ENCODE measurements at places on chromosomes 2 and 18.

- DNase-seq: no peak
Measured at GRCh38 chr2:203815541-203815898, 52.1 kb upstream of the CTLA4 start.

- no peak for DNase-seq
Measured at GRCh38 chr2:72210470-72210869, 62.8 kb upstream of the CYP26B1 start.

DNA sequence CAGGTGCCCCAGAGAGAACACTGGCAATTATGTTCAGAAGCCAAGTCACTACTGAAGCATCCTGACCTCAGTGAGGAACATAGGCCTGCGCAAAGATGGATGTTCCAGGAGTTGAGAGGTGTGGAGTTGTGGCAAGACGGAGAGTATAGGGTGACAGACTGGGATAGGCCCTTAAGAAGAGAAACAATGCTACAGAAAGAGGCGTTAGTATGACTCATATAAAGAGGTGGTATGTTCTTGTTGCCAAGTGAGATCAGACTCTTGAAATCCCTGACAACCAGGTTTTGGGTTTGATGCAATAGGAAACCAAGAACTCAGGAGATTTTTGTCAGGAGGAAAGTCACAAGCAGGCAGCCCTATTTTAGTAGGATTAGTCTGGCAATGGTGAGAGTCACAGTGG, 185.6 kb downstream of the RIT2 start:
- no peak for DNase-seq

DNA sequence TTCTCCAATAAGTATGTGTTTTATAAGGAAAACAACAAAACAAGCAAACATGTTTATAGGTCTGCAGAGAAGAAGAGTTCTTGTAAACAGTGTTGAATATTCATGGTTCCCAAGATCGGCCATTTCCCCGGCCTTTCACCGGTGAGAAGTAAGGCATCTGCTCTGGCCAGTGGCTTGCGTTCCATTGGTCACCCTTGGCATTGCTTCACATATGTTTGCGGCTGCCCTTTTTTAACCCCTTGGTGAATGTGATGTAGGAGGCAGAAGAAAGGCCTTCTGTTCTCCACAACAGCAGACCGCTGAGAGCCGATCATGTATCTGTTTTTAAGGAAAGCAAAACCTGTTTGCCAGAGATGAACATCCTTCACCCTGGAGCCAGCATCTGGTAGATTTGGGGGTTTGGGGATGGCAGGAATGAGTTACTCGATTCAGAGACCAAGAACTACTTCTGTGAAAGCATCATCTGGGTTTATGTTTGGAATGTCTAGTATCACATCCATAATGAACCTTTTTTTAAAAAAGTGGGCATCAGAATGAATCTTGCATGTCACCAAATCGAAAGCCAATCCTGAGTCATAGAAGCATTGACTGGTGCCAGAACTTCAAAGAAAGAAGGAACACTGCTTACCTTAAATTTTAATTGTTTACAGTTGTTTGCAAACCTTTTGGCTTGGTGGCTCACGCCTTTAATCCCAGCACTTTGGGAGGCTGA, 112.3 kb downstream of the AGAP1 start:
- DNase-seq: no peak

DNA sequence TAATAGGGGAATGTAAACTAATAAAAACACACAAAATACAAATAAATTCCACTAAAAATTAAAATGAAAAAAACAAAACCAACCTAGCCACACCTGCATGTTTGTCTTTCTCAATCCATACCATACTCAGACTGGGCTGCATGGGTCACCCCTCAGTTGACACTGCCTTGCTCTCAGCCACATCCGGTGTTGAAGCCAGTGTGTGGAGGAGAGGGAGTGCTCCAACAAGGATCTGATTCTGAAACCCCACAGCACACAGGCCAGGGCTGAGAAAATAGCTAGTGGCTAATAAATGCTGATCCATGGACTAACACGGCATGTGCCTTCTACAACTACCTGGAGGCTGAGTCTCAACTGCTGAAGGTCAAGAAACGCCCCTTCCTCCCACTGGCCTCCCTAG, 13.7 kb downstream of the RND3 start:
- no peak for DNase-seq

- DNase-seq: no peak
Measured at GRCh38 chr2:54541995-54542394, 85.9 kb downstream of the SPTBN1 start.

DNA sequence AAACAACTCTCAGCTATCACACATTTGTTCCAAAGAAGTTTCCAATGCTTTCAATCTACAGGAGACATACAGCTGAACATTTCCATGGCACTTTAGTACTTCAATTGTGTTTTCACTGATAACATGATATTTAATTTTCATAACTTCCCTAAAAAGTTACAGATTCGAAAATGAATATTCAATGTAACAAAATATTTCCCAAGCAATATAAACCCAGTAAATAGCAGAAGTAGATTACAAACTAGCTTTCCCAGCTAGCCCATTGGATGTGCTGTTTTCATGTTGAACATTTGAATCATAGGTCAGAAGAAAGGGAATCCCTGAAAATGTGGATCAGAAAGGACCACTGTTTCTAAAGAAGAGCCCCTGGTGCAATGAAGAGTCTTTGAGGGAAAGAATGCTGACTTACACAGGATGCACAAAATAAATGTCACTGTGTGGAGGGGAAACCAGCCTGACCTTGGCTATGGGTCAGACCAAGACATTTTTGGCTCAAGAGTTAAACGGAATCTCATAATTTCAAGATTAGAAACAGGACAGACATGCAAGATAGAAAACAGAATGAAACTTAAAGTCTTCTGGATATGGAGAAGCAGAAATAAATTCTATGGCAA, 22.5 kb downstream of the CYTIP start:
- no peak for DNase-seq

- no peak for DNase-seq
Measured at GRCh38 chr2:219736209-219736608, 108.8 kb downstream of the SLC4A3 start.

DNA sequence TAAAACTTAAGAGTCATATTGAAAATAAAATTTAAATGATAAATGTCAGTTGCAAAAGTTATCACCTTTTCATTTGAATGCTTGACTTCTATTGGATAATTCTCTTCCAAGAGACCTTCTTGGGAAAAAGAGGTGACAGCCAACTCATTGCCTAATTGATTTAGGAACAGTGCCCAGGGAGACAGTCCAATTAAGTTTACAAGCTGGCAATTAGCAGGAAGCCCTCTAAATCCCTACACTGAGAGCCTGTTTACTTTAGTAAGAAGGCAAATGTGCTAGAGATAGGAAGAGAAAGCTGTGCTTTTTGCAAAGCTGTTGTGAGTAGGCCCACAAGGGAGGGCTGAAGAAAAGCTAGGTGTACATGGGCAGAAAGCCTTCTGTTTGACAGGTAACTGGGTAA, 189.1 kb downstream of the WDPCP start:
- DNase-seq: no peak

DNA sequence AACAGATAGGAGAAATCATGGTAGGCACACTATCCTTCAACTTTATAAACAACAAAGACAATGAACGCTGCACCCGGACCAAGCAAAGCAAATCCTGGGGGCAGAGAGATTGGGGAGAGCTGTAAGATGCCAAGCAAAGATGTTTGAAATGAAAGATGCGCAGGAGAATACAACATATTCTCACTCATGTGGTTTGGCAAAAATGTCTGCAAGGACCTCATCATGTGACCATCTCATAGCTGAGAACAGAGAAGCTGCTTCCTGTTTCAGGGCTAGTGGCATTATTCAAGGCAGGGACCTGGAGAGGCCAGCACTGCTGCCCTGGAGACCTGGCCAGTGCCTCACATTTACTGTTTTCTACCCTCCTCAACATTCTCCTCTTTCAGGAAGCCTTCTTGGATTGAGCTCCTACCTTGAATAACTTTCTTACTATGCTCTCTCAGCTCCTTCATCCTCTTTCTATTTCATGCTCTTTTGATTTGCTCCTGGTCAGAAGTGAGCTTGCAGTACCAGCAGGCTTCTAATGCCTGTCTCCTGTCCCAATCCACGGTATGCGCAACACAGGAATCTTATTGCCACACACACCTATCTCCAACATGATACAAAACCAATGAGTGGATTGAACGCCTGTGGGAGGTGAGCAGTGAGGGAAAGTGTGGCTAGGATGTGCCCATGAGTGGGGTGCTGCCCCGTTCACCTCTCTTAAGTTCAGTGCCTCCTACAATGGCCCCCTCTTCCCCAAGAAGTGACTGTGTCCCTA, 133.0 kb downstream of the CELF4 start:
- no peak for DNase-seq

GRCh38 chr2:71880846-71881610, 266.6 kb downstream of the CYP26B1 start:
- no peak for DNase-seq

GRCh38 chr2:44275927-44276303, 635 bp downstream of the SLC3A1 start:
- no peak for DNase-seq

DNA sequence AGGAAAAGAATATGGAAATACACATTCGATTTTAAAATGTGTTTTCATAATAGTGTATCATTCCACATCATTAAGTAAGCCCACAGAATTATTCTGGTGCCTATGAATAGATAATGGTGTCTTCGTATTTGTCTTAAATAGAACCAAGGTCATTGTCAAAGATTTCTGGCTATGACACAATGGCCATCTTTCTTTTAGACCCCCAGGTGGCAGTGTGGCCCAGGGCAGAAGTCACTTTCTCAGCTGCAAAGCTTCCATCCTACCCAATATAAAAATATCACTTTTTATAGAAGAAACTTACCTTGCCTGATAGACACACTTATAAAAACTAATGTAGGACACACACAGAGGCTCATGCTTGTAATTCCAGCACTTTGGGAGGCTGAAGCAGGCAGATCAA, 57.5 kb downstream of the ZRANB3 start:
- no peak for DNase-seq

DNA sequence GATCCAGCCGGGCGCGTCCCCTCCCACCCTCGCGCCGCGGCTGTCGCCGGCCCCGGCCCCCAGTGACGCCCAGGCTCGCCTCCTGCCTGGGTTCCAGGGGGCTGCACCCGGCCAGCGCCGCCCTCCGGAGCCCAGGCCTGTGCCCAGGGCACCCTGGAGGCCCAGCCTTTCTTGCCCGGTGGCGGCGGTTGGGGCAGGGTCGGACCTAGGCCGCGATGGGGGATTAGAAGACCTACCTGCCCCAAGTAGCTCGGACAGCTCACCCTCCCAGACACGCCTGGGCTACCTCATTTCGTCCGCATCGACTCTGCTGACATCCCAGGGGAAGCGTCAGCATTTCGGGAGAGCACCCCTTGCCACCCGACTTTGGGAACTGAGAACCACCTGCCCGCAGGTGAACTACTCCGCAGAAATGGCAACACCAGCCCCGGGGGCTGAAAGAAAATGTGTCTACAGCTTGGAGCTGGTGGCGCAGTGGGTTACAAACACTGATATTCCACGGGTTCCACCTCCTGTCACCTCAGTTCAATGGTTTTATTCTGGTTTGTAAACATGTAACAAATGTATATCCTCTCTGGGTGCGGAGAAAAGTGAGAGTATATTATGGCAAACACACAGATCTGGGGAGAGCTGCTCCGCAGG, 834 bp upstream of the ARL4C start:
- no peak for DNase-seq

- DNase-seq: no peak
Measured at GRCh38 chr2:196657333-196657732, 17.8 kb downstream of the CCDC150 start.

GRCh38 chr2:175627405-175627804, 374.7 kb downstream of the LNPK start:
- DNase-seq: no peak

DNA sequence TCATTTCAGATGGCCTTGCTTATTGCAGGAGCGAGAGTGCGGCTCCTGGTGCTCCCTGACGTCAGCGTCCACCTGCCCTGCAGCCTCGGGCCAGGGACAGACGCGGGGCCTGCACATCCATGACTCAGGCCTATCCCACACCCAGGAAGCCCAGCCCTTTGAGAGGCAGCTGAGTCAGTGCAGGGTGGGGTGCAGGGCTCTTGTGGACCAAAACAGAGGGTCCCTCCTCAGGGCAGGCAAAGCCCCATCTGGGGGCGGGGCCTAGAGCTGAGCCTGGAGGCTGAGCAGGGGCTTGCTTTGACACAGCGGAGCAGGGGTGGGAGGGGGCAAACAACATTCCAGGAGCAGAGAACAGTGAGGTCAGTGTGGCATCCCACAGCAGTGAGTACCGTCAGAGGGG, 7.7 kb upstream of the ARHGEF4 start:
- DNase-seq: no peak

- no peak for DNase-seq
Measured at GRCh38 chr2:95021847-95022246, 3.7 kb upstream of the MAL start.

- DNase-seq: no peak
Measured at GRCh38 chr2:105570757-105571156, 171.9 kb upstream of the FHL2 start.

Data from stimulated activated CD8-positive, alpha-beta memory T cell treated with anti-CD3 and anti-CD28 coated beads, Interleukin-15, amount 100 ng/mL, for 24 hours (primary cell).